Osteocyte (in vitro differentiated cells): ENCODE measurements at places on chromosomes 6 and 20. TPM values are rescaled to one million over a fixed set of nuclear protein-coding genes. Genes with fewer than 3 reads are reported as not detected.
A peak's percentile ranks its signal among the peaks of the same experiment; 100 is the strongest.

Gene TAAR8
- total RNA-seq: not detected in 2 replicates

Gene STMND1
- total RNA-seq: not detected in 2 replicates

Gene MEI4
- not detected in 2 replicates for total RNA-seq

Gene RSPO3
- total RNA-seq: 4.0 and 4.5 TPM in 2 replicates

Gene HAO1
- not detected in 2 replicates for total RNA-seq

Gene REM1
- total RNA-seq: not detected in 2 replicates

Gene FOXC1
- total RNA-seq: 106 and 108 TPM in 2 replicates

Gene PDYN
- total RNA-seq: not detected in 2 replicates

Gene NKX2-2
- not detected in 2 replicates for total RNA-seq

Gene BRD2
- total RNA-seq: 166 and 168 TPM in 2 replicates

- peak; percentile 48 for DNase-seq
- peaks cover 2% of the 10 kb centered on the region for H3K4me1 ChIP-seq
- no peak overlapping the region for H3K4me3 ChIP-seq
- no peaks in the 10 kb centered on the region for H3K27me3 ChIP-seq
These were observed 65.5 kb downstream of the SOBP start for GRCh38 chr6:107555449-107555848.

DNA sequence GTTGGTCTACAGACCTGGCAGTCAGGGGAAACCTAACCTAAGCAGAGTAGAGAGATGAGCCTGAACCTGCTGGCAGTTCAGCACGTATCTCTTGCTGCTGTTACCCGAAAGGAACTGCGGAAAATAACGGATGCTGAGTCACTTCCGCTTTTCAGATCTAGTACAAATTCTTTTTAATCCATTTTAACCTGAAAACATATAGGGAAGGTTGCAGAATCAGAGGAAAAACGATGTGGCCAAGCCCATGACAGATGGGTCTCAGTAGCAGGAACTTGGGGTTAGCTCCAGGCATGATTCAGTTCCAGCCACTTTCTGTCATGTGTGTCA lies 351.9 kb upstream of the PRND start:
- H3K27me3 ChIP-seq: peaks cover 4% of the 10 kb centered on the region
- H3K36me3 ChIP-seq: no peaks in the 10 kb centered on the region

- no peak overlapping the region for H3K4me3 ChIP-seq
- peak overlapping the region; percentile 76 for H3K27ac ChIP-seq
- no peak for DNase-seq
- H3K4me1 ChIP-seq: peaks cover 35% of the 10 kb centered on the region
- no peaks in the 10 kb centered on the region for H3K36me3 ChIP-seq
These were observed 20.2 kb upstream of the MDGA1 start for GRCh38 chr6:37717836-37718251.

GRCh38 chr20:50280851-50281655 lies 90.4 kb downstream of the CEBPB start:
- DNase-seq: no peak
- no peaks in the 10 kb centered on the region for H3K36me3 ChIP-seq
- H3K27me3 ChIP-seq: no peaks in the 10 kb centered on the region
- H3K4me1 ChIP-seq: peaks cover 55% of the 10 kb centered on the region
- H3K27ac ChIP-seq: no peak overlapping the region
- H3K4me3 ChIP-seq: no peak overlapping the region

- no peaks in the 10 kb centered on the region for H3K4me1 ChIP-seq
- H3K27me3 ChIP-seq: no peaks in the 10 kb centered on the region
- peak; percentile 80 for DNase-seq
- no peaks in the 10 kb centered on the region for H3K36me3 ChIP-seq
- H3K4me3 ChIP-seq: no peak overlapping the region
- no peak overlapping the region for H3K27ac ChIP-seq
These were observed 18.9 kb downstream of the NPEPL1 start for GRCh38 chr20:58711266-58712051.

DNA sequence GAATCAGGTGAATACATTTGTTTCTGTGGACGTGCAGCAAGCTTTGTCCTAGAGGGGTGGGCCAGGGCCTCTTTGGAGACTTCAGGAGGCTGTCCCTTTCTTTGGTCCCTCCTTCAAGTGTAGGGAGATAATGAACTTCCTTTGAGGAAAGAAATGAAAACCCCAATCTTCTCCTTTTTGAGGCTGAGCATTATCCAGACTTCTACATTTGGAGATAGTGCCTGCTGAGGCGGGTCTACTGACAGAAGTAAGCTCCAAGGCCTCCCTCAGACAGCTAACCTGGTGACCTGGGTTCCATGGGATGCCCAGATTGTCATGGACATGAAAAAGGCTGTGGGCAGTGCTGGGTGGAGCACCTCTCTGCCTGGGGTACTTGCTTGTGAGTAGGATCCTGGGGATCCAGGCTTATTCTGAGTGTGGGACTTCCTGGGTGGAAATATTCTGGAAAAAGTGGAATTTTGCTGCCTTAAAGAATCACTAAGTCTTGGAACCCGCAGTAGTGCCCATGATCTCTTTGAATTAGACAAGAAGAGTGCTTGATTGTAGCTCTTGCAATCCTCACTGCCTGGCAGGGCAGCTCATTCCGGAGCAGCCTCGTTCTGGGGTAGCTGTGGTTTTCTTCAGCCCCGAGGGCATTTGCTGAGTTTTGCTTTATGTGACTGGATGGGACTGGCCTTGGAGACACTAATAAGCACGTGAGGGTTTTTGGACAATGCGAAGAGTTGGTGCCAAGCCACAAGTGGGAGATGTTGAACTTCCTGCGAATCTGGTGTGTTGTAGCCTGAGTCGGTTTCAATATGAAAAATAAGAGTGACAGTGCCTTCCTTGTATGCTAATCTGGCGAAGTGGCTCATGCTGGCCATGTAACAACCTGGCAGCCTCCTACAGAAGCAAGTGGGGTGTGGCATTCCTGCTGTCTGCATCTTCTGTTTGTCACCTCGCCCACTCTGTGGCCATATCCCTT lies 28.1 kb downstream of the SNRNP48 start:
- peaks cover 20% of the 10 kb centered on the region for H3K4me1 ChIP-seq
- peaks cover 2% of the 10 kb centered on the region for H3K27me3 ChIP-seq
- no peaks in the 10 kb centered on the region for H3K36me3 ChIP-seq
- H3K4me3 ChIP-seq: peak overlapping the region; percentile 11
- DNase-seq: no peak
- peak overlapping the region; percentile 68 for H3K27ac ChIP-seq

DNA sequence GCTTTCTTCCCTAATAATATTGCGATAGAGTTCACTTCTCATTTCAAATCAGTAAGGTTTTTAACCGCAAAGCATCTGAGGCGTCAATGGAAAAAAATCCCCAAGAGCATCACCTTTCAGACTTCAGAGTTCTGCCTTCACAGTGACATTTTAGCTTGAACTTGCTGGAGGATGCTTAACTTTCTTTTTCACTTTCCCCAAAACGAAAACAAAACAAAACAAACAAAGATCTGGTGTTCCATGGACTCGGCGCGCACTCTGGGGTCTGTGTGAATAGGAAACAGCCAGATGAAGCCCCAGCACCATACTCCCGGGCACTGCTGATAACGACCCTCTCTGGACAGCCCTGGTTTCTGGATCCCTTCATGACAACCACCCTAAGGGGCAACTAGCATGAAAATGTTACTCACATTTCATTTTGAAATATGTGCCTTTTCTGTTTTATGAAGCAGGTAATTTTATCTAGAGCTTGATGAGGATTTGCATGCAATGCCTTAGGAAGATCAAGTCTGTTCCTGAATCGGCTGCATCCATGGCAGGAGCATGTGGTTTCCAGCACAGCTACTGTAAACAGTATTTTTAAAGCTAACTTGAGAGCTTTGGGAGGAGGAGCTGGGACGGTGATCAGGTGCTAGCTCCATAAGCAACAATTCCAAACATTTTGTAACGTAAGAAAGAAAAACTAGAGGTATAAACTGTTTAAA lies 44.5 kb downstream of the RAMACL start:
- no peak overlapping the region for H3K4me3 ChIP-seq
- H3K36me3 ChIP-seq: peaks cover 40% of the 10 kb centered on the region
- H3K27me3 ChIP-seq: no peaks in the 10 kb centered on the region
- DNase-seq: no peak
- no peak overlapping the region for H3K27ac ChIP-seq

GRCh38 chr20:36872852-36873251 lies 3.1 kb upstream of the TLDC2 start:
- no peak for DNase-seq
- H3K27me3 ChIP-seq: no peaks in the 10 kb centered on the region
- H3K36me3 ChIP-seq: no peaks in the 10 kb centered on the region
- H3K4me1 ChIP-seq: peaks cover 3% of the 10 kb centered on the region
- no peak overlapping the region for H3K27ac ChIP-seq

DNA sequence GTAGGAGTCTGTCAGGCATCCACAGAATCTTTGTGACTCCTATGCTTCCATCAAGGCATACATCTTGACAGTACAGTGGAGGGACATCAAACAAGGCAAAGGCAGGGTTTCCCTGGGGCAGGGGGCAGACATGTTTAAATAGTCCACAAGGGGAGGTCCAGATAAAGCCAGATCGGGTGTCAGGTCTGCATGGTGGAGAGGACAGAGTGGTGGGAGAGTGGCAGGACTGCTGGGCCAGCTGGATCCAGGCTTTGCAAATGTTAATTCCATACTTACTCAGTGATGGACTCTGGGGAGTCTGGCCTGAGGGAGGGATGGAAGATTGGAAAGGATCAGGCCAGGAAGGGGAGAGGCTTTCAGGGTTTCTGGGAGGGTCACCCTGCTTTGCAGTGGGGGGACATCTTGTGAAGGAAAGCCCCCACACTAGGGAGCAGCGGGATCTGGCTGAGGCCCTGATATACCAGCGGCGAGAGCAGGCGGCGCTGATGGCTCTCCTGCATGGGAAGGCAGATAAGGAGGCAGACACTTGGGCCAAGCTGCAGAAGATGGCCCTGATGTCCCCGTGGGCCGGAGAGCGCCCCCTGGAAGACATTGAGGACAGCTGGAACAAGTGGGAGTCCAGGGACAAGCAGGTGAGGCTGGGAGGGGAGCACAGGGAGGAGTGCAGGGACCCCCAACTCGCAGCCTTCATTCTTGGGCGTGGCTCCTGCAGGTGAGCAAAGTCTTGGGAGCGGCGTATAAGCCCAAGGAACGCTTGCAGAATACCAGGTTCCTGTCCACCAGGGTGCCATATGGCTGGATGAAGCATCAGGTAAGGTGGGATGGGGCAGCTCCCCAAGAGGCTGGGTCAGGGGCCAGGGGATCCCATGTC lies 44.6 kb downstream of the SUN5 start:
- H3K27me3 ChIP-seq: peaks cover 9% of the 10 kb centered on the region
- H3K27ac ChIP-seq: no peak overlapping the region
- peak; percentile 79 for DNase-seq
- H3K36me3 ChIP-seq: no peaks in the 10 kb centered on the region

DNA sequence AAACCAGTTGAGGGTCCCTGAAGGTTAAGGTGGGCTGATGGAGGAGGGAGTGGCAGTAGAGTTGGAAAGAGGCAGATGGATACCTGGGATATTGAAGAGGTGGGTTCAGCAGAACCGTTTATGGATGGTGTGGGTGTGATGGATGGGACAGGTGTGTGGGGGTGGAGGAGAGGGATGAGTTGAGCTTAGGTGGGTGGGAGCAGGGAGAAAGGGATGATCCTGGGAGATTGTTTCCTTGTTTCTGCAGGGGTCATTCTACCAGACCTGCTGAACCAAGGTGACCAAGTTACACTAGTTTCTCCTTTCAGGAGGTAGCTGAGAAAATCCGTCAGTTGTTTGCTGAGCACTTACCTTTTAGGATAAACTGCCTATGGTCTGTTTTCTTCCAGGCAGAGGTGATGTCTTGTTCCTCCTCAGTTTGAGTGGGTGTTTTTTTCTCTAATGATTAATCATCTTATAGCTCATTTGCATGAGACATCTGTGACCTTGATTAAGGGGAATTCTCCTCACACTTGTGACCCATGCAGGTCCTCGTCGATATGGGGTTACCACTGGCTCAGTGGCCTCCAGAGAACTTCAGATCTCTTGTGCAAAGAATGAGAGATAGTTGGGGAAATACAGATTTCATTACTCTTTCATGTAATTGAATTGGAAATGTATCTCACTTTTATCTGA lies 53.0 kb downstream of the FARS2 start:
- no peak overlapping the region for H3K27ac ChIP-seq
- H3K4me1 ChIP-seq: peaks cover 19% of the 10 kb centered on the region
- H3K4me3 ChIP-seq: no peak overlapping the region
- no peaks in the 10 kb centered on the region for H3K36me3 ChIP-seq

DNA sequence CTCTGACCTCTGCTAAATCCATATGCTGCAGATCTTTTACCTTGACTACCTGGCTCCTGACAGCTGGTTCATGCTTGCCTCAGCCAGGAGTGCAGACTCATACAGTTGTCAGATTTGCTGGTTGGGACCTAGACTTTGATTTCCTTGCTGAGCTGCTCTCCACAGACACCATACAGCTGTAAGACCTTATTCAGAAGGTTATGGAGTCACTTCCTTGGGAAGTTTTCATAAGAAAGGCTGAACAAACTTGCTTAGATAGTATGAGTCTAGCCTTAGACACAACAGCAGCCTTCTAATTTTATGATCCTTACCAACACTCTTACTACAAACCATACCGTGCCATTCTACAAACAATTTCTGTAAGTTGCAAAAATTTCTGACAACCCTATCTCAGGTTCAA lies 102.9 kb downstream of the EDN1 start:
- H3K27me3 ChIP-seq: no peaks in the 10 kb centered on the region
- DNase-seq: no peak
- H3K4me3 ChIP-seq: no peak overlapping the region

GRCh38 chr6:105500693-105501092 lies 97.8 kb upstream of the PREP start:
- no peak overlapping the region for H3K4me3 ChIP-seq
- no peak overlapping the region for H3K27ac ChIP-seq
- no peak for DNase-seq
- no peaks in the 10 kb centered on the region for H3K36me3 ChIP-seq
- no peaks in the 10 kb centered on the region for H3K4me1 ChIP-seq

DNA sequence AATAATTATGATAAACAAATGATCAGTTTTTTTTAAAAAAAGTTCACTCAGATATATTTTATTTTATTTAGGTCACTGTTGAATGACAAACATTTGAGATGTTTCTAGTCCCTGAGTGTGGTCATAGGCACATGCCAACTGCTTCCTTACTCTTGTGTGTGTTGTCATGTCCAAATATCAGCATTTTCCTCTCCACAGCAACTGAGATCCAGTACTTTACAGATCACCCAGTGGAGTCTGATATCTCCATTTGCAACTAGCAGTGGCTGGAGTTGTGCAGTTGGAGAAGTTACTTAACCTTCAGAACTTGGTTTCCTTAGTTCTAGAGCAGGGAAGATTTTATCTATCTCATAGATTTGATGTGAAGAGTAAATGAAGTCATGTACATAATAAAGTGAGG lies 101.3 kb downstream of the MYB start:
- H3K27me3 ChIP-seq: no peaks in the 10 kb centered on the region
- no peak overlapping the region for H3K4me3 ChIP-seq
- H3K27ac ChIP-seq: no peak overlapping the region
- H3K36me3 ChIP-seq: peaks cover 10% of the 10 kb centered on the region

DNA sequence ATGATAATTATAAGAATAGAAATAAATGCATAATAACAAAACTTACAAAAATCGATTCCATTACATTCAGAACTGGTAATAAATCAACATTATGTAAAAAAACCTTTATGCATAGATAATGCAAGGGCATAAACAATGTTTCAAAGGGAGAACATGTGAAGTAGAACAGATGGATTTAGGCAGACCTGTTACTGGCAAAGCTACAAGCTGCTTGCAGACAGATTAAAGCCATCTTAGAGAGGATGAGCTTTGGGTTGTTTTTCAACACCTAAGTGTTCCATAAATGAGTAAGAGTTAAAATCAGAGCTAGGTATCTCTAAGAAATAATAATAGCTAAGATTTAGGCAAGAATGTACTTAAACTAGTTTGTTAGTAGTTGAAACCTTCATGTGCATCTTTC lies 37.2 kb downstream of the SNAP25 start:
- H3K27ac ChIP-seq: no peak overlapping the region
- H3K27me3 ChIP-seq: peaks cover 6% of the 10 kb centered on the region
- DNase-seq: no peak
- H3K36me3 ChIP-seq: no peaks in the 10 kb centered on the region
- H3K4me3 ChIP-seq: no peak overlapping the region

- DNase-seq: no peak
- no peak overlapping the region for H3K4me3 ChIP-seq
- H3K4me1 ChIP-seq: no peaks in the 10 kb centered on the region
- no peaks in the 10 kb centered on the region for H3K36me3 ChIP-seq
These were observed 591.7 kb upstream of the NRSN1 start for GRCh38 chr6:23534351-23534750.
